ENCODE measurements at places on chromosomes 7 and 10.

DNA sequence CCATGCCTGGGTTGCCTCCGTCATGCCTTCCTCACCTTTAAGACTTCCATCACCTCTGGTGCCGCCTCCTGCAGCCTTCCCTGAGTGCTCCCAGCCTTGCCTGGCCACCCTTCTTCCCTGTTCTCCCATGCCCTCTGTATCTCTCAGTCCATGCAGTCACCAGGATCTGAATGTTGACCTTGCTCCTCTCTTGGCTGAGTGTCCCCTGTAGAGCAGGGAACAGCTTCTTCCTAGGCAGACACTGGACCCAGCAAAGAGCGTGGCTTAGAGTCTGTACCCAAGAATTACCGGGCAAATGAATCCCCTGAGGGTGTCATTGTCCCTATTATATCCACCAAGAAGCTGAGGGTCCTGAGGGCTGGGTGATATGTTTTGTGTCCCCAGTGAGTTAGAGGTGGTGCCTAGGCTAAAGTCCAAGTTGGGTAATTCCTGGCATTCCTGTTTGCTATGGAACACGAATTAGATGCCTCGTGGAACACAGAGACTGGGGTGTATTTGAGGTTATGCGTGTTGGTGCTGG is 505.6 kb downstream of the RPS24 start:
- DNase-seq: no peak

GRCh38 chr7:155227788-155228458 is 69.8 kb upstream of the INSIG1 start:
- DNase-seq: no peak

DNA sequence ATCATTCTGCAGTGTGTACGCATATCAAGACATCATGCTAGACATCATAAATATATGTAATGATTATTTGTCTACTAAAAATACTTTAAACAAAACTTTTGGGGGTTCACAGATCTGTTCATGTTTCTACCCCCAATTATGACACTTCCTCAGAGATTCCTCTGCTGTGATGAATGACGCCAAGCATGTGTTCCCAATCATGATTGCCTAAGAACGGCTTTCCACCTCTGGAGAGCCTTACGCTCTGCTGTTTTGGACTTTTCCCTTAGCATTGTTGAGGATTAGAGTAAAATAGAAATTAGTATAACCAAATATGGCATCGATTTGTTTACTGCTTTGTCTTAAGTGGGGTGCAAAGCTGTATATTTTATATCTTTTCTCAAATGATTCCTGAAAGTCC is 236.3 kb upstream of the IGFBP3 start:
- DNase-seq: no peak

- no peak for DNase-seq
Observed at GRCh38 chr7:28418311-28418710, 6.0 kb downstream of the CREB5 start.

DNA sequence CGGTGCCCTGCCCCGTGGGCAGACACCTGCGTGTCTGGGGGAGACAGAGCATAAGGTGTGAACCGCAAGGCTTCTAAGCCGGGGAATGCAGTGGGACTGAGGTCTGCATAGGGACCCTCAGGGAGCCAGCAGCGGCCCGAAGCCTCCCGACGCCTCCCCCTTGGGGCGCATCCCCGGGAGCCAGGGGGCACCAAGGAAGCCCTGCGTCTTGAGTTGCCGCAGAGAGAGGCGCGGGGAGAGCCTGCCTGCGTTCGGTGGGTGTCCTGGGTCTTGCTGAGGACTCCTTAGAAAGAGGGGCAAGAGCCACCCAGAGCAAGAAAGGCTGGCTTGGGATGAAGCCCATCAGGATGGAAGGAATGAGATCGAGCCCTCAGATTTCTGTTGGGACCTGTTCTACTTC is 18.2 kb upstream of the UNCX start:
- DNase-seq: no peak

- no peak for DNase-seq
Observed at GRCh38 chr7:49341849-49342248, 417.5 kb downstream of the CDC14C start.

GRCh38 chr10:5467207-5467535 is 32.2 kb downstream of the CALML5 start:
- no peak for DNase-seq

Measured in HT1080 (cell line).